Activated T-cell treated with anti-CD3 and anti-CD28 coated beads, Interleukin-2, amount 50 U/mL, for 72 hours (primary cell): ENCODE measurements at places on chromosomes 13 and 19. TPM values are rescaled to one million over a fixed set of nuclear protein-coding genes. Genes with fewer than 3 reads are reported as not detected.

DNA sequence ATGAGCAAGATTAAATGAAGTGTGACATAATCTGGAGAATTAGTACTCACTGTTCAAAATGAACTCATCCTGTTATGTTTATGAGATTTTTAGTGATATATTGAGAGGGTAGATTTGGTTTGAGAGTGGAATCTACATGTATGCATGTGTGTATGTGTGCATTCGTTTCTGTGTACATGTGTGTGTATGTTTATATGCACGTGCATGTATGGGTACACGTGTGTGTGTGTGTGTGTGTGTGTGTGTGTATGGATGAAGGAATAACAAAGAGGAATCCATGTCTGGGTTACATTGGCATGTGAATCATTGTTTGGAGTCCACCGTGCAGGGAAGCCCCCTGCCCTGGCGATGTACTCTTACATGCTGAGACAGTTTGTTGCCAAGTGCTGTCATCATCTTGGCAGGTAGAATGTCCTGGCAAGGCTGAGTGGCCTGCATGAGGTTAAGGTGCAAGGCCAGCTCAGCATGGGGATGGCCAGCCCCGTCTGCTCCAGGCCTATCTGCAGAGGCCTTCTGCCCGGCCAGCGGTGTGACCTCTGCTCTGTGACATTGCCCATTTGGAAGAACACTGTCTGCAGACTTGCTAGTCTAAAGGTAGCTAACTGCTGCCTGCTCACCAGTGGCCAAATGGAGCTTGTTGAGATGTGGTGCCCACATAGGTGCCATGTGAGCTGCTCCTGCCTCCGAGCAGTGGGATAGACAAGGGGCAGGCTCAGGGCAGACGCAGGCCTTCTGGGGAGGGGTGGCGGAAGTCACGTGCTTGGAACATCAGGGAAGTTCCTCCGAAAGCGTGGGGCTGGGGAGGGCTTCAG is 222.3 kb downstream of the TEX29 start:
- no peaks in the 10 kb centered on the region for H3K4me1 ChIP-seq
- H3K27ac ChIP-seq, result no peak overlapping the region
- no peak overlapping the region for H3K4me3 ChIP-seq
- H3K27me3 ChIP-seq, result no peaks in the 10 kb centered on the region

- H3K4me3 ChIP-seq, result no peak overlapping the region
- H3K4me1 ChIP-seq, result no peaks in the 10 kb centered on the region
- no peak overlapping the region for H3K27ac ChIP-seq
- no peaks in the 10 kb centered on the region for H3K36me3 ChIP-seq
Observed at GRCh38 chr13:73040968-73041596, 17.7 kb upstream of the KLF5 start.

OR7C1 gene
- total RNA-seq, result not detected

ZNF98 gene
- total RNA-seq, result not detected

DNA sequence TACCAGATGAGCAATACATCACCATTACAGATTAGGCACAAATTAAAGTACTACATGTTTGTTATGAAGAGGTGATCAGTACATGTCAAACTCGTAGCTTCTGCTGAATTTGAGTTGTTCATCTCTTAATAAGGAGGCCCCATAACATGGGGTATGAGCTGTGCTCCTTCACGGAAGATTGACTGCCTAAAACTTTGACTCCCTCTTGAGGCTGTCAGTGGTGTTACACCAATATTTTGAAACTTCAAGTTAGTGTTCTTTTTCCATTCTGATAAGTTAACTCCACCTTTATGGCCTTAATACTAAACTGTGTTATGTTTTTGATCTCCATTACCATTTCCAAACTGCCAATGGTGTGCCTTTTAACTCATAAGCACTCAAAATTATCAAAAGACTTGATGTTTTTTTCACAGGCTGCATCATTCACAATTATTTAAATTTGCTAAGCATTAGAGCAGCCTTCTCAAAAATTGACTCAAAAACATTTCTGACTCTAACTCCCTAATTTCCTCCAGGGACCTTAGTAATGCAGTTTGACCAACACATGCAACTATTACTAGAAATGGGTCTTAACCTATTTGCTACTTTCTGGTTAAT is 1591.5 kb downstream of the PCDH9 start:
- DNase-seq, result no peak
- H3K27ac ChIP-seq, result no peak overlapping the region
- no peak overlapping the region for H3K4me3 ChIP-seq
- no peaks in the 10 kb centered on the region for H3K36me3 ChIP-seq
- H3K27me3 ChIP-seq, result no peaks in the 10 kb centered on the region

GRCh38 chr19:23917856-23918255 is 3.2 kb downstream of the ZNF726 start:
- DNase-seq, result no peak
- no peak overlapping the region for H3K27ac ChIP-seq
- H3K27me3 ChIP-seq, result no peaks in the 10 kb centered on the region
- H3K36me3 ChIP-seq, result peaks cover 53% of the 10 kb centered on the region
- H3K4me3 ChIP-seq, result no peak overlapping the region

C13orf42 gene
- not detected for total RNA-seq

ZNF616 gene
- total RNA-seq, result 10.4 TPM
